Stimulated activated naive CD8-positive, alpha-beta T cell treated with anti-CD3 and anti-CD28 coated beads, Interleukin-15, amount 100 ng/mL, for 72 hours (primary cell): ENCODE measurements at places on chromosomes 2 and 18.

DNA sequence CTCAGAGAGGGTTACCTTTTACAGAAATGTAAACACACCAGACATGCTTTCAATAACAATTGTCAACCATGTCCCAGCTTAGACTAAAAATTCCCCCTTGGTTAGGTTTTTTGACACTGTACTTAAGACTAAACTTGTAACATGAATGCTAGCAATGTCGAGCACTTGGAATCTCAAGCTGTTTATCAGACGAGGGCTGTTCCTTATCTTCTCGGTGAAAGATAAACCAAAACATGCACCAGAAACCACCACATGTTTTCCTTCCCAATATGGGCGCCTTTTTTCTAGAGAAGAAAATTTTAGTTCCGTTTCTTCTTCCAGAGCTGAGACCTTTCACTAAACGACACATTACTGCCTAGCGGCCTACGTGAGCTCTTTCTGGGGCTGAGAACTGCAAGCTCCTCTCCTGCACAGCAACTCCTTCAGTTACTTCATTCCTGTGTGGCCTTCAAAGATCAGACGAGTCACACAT is 42.4 kb upstream of the ACKR3 start:
- no peak for DNase-seq

DNA sequence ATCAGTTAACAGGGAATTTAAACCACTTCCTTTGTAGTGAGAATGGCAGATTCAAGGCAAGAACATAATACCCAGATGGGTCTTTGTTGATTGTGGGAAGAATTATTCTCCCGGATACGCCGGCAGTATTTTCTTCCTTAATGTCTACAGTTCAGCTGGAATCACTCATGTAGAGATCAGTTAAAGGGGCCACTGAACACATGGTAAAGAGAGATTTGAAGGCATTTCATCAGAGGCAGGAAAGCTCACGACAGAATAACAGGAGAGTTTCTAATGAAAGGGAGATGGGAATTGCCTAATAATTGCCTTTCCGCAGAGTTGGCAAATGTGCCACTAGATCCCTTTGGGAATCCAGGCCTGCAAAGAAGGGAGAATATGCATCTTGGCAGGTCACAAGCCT is 327.7 kb upstream of the ZNF804A start:
- no peak for DNase-seq

- DNase-seq, result no peak
Observed at GRCh38 chr18:26088487-26088886, 1.9 kb downstream of the SS18 start.

DNA sequence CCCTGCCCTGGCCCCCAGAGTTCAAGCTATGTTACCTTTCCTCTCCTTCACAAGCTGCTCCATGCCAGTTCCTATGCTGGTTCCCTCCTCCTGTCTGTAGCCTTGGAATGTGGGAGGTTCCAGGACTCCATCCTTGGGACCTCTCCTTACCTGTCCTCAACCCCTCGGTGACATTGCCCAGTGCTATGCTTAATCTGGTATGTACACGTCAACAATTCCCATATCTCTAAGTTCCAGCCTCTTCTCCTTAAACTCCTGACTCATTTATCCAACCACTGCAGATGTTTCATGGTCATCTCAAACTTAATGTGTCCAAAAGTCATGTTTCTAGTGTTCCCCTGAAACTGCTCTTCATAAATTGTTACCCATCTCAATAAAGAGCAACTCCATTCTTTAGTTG is 160.8 kb downstream of the TNS1 start:
- DNase-seq, result no peak

- DNase-seq, result no peak
Observed at GRCh38 chr2:210112871-210113270, 58.3 kb downstream of the KANSL1L start.

DNA sequence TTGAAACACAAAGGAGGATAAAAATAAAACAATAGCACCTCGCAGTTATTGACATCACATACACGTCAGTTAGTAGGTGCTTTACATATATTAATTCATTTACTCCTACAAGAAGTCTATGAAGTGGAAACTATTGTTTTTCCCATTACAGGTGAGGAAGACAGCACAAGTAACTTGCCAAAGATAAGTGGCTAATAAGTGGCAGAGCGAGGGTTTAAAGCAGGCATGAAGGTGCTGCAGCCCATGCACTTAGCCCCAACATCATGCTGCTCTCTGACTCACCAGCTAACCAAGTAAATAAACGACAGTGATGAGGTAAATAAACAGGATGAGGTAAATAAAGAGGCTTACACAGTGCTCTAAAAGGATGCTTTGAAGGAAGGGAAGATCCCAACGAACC is 498.6 kb upstream of the ZEB2 start:
- DNase-seq, result no peak

DNA sequence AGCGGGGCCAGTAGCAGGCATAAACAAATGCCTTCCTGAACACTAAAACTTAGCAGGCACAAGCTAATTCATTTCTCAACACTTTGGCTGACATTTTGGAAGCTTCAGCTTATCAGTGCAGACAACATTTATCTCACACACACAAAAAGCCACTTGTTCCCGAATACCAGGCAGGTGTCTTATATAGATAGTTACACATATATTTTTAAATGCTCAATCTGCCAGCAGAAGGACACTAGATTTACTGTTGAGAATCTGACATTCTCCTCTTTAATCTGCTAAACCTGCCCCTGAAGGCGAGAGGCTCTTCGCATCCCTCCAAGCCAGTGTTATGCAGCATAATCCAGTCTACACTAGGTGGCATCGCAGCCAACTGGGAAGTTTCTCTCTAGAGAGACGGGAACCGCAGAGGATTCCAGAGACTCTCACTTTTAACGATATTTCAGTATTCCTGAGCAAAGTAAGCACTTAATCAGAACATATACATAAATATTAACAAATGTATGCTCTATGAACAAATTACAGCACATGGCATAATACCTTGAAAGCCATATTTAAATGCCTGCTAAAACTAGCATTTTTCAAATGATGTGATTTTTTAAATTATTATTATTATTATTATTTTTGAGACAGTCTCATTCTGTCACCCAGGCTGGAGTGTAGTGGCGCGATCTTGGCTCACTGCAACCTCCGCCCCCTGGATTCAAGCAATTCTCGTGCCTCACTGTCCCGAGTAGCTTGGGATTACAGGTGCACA is 90.2 kb upstream of the SCG2 start:
- DNase-seq, result no peak

DNA sequence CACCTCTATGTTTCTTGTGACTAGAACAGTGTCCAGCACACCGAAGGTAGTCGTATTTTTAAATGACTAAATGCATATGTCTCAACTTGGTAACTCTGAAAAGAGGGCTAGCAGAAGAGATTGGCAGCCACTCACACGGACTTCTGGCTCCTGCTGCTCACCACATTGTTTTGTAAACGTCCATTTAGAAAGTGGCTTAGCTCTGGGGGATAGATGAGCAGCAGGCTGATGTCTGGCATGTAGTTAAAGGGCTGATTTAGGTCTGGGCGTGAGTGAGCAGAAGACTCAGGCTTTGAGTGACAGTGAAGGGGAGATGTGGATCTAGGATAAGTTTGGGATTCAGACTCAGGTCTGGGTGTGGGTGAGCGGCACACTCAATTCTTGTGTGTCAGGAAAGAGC is 372.9 kb upstream of the HS6ST1 start:
- DNase-seq, result no peak

- DNase-seq, result no peak
Observed at GRCh38 chr2:81481994-81482368, 1177.4 kb upstream of the LRRTM1 start.

DNA sequence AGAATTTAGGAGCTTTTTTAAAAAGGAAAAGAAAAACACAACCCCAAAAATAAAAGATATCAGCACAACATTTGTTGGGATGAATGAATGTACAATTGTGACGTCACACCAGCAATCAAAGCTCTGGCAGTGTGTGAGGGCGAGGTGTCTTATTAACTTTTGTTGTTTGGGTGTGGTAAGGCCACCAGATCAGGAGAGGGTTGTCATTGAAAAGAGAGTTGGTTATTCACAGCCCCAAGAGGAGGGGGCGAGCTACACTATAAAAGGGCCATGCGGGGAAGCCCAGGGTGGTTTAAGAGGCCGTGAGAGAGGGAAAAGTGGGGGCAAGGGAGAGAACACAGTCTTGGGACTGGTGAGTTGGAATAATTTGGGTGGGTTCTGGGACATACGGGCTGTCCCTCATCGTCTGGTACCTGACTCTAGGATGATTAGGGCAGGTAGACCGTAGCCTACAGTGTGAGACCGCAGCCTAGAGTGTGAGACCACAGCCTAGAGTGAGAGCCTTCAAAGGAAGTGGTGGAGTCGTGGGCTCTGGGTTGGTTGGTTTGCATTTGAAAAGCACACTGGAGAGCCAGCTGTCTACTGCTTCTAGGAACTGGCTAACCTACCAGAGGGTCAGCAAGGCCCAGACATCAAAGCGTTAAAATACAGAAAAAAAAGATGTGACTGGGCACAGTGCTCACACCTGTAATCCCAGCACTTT is 128.4 kb downstream of the INO80D start:
- no peak for DNase-seq

- DNase-seq, result no peak
Observed at GRCh38 chr2:32858713-32859112, 88.0 kb upstream of the LTBP1 start.

DNA sequence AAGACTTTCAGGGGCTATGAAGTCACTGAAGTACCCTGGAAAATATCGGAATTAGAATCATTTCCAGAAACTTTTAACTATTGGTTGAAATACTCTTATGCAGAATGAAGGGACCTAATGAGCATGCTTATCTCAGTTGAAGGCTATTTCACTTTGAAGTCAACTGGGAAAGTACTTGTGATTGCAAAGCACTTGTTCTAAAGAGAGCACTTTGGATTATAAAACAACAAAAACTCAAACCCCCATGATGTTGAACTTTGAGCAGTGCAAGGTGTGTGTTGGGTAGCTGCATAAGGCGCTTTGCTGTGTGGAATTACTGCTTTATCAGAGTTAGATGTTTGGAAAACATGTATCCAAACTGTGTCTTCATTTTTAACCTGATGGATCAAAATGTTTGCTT is 12.0 kb upstream of the MGAT5 start:
- no peak for DNase-seq

- no peak for DNase-seq
Observed at GRCh38 chr2:181752301-181752700, 72.0 kb upstream of the NEUROD1 start.

- no peak for DNase-seq
Observed at GRCh38 chr2:84527137-84528129, 11.1 kb downstream of the DNAH6 start.

DNA sequence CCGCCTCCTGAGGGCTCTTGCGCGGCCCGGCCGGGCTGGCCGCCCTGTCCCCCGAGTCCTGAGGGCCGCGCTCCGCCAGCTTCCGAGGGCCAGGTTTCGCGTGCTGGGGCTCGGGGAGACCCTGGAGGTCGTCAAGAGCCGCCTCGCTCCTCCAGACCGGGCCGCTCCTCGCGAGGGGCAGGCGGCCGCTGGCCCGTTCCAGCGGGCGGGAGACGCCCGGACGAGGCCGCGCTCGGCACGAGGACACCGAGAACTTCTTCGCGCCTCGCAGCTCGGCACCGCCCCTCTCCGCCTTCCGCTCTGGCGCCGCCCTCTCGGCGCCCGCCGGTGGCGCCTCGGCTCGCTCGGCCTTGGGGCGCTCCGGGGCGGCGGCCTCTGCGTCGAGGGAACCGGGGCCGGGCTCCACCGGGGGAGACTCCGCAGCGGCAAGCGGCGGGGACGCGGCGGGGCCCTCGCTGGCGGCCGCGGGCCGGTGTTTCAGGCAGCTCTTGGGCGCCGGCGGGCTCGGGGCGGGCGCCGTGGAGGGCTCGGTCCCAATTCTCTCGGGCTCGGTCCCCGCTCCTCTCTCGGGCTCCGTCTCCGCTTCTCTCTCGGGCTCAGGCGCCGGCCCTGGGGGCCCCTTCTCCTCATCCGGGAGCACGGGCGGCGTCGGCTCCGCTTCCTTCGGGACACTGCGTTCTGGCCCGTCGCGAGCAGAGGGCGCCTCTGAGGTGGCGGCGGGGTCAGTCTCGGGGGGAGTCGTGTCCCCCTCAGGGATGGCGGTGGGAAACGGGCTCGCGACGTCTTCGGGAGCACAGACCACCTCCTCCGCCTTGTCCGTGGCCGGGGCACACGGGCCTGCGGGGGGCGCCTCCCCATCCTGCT is 91.6 kb upstream of the MGAT4A start:
- DNase-seq, result peak; percentile 71

- no peak for DNase-seq
Observed at GRCh38 chr18:45083226-45083855, 402.7 kb downstream of the SETBP1 start.

DNA sequence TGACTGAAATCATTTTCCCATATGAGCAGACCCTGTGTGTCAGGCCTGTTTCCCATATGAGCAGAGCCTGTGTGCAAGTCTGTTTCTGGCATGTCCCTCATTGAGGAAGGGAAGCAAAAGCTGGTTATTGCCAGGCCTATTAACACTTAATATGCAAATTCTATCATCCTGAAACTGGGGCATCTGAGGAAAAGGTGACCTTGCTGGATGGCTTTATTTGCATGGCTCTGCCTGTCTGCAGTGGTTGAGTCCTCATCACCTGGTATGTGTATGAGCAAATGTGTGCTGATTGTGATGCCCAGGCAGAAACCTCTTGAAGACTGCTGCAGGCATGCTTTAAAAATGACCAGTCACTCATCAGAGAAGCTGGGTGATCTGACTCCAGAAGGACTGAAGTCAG is 31.2 kb downstream of the EIF4E2 start:
- no peak for DNase-seq

GRCh38 chr2:53739032-53739431 is 28.6 kb upstream of the CHAC2 start:
- DNase-seq, result no peak

GRCh38 chr2:217836901-217837491 is 165.8 kb downstream of the TNS1 start:
- no peak for DNase-seq

GRCh38 chr2:207236156-207236935 is 70.6 kb upstream of the KLF7 start:
- no peak for DNase-seq

GRCh38 chr2:27320958-27321543 is 1.8 kb downstream of the MPV17 start:
- no peak for DNase-seq

DNA sequence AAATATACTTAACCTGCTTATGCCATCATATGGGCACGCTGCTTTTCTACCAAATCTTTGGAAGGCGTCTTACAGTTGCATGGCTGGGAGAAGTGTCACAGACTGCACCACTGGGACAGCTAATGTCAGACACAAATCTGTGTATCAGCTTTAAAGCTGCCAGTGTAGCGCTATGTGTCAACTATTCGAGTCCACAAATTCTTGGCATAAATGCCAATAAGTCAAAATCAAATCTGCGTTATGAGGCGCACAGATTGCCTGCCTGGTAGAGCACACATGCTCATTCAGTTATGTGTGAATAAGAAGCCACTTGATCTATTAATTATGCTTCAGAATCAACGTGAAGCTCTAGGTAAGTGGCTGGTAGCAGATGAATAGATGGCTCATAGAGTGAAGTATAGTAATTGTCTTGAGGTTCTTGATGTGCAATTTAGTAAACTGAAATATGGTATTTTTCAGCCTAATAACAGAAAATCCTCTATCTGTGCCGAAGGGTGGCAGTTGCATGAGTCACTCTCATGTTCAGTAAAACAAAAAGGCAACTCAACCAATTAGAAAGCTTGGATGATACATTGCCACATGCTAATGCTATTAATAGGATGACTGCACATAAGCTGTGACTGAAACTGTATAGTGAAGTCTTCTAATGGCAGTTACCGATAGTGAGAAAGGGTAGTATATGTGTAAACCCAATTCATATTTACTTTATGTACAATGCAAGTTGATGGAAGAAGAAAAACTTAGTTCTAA is 52.0 kb downstream of the DCC start:
- DNase-seq, result no peak
